ENCODE measurements at places on chromosomes 4 and X.

GRCh38 chrX:109347632-109348031 lies 134.3 kb downstream of the GUCY2F start:
- no peak for DNase-seq

DNA sequence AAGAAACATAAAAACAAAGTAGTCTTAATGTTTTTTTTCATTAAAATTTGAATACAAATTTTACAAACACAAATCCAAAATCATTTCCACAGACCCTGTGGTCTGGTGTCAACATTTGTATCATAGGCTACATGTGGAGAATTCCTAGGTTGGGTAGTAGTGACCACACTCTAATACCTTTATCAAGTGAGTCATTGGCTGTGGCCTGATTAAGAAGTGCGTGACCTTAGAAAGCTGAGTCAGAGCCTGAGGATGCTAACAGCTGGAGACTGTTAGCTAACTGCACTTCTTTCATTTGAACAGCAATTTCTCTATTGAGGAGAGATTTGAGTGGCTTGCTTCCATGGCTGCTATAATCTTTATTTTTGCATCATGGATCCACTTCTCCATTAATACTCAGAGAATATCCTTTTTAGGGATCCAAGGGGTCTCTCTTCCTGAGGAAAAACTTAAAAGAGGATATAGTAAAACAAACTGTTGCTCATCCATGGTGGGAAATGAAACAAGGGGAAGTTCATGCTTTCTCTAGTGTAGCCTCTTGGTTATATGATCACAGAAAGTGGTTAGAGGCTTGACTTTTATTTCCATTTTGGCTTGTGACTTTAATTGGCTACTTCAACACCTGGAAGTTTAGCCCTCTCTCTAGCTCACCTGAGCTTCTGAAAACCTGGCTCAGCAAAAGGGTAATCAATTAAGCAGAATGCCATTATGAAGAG lies 335.8 kb downstream of the PABPC4L start:
- no peak for DNase-seq

DNA sequence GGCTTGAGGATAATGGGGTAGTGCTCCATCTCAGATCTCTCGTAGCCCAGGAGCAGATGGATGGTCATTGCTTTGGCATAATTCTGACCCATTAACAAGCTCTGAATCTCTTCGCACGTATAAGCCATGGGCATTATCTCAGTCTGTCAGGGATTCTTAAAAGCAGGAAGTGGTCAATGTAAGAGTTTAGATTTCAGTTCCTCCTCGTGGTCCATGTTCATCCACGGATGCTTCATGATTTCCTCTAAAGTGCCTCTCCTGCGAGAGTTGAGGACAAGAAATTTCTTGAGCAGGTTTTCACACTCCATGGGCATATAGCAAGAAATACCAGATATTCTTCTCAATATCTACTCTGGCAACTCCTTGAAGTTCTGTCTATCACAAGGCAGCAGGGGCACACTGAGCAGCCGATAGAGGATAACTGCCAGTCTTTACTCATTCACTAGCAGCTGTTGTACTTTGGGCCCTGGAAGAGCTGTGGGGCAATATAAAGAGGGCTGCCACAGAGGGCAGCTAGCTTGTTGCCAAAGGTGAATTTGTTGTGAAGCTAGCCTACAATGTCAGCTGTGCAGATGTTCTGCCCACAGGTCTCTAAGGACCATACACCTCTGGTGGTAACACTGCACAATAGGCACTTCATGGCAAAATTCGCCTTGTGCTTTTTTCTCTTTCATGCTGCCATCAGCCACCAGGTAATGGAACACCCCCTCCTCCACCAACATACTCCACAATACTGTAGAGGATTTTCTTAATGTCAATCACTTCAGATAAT lies 52.0 kb upstream of the WDR17 start:
- DNase-seq = no peak

DNA sequence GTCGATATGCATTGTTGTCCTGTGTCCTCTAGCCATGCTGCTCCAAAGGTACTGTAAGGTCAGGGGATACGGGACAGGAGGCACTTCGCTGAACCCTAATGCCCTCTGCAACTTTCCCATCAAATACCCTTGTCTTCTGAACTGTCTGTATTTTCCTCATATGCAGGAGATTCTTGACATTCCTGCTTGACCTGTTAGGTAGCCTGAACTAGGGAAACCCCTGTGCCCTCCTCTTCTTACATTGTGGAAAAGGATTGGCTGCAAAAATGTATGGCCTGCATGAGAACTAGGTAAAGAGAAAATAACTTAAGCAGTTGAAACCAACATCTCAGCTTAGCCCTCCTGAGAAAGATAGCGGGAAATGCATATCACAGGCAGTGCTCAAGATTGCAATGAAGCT lies 11.4 kb downstream of the RTL8B start:
- DNase-seq = no peak

DNA sequence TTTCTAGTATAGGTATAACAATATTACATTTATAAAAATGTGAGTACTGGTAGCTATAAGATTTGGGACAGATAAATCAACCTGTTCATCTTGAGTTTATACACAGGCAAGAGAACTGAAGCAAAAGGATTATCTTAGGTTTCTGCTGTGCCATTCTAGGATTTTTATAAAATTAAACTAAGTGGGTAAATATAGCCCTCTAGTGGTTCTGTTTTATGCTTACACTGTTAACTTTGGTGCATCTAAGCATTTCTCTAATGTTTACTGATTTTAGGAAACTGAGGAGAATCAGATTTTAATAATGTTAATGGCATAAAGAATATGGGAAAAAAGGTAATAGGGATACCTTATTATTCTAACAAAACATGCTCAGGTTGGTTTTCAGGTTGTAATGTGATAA lies 1.1 kb upstream of the RRH start:
- no peak for DNase-seq

DNA sequence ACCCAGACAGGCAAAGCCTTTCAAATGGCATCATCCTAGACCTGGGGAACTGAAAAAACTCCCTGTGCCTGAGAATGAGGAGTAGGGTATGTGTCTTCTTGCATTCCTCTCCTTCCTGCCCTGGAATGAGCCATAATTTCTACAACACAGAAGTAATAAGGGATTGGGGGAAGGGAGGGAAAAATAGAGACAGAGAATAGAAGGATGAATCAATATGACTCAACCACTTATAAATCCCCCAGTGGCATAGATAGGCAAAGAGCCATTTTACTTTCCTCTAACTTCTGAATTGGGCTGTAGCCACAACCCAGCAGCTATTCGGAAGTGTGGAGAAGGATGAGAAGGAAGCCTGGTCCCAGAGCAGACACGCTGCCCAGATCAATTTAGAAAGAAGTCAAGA lies 99.9 kb downstream of the NHS start:
- no peak for DNase-seq

- no peak for DNase-seq
Measured at GRCh38 chr4:36310793-36311192, 29.4 kb downstream of the DTHD1 start.
